Esophagus mucosa (tissue), 1 donor: ENCODE measurements at places on chromosomes 1 and 21. TPM values are rescaled to one million over a fixed set of nuclear protein-coding genes. Genes with fewer than 3 reads are reported as not detected.

Gene EDN2
- total RNA-seq = 4.7 TPM

DNA sequence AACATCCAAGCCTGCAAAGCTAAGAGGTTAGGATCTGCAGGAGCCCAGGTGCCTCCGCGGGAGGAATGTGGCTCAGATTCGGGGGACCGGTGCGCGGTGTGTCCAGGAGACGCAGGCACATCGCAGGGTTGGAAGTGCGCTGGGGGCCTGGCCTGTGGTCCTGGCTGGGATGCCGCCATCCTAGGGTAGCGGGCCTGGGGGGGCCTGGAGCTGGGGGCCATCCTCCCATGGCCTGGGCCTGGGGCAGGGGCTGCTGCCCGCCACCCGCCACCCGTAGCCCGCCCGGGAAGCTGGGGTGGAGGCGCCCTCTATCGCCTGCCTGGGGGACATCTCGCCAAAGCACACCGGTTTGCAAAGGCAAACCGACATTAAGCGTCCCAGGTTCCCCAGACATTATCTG is 170.6 kb upstream of the ARHGEF16 start:
- peak; percentile 17 for ATAC-seq

Gene SAMD11
- 0.52 TPM for total RNA-seq

- ATAC-seq = no peak
These were observed 142.0 kb upstream of the KCTD3 start for GRCh38 chr1:215425138-215425537.

Gene DEPDC1
- 10.4 TPM for total RNA-seq

Gene CHRM3
- total RNA-seq = 0.68 TPM

GRCh38 chr1:243271996-243272395 is 16.2 kb downstream of the SDCCAG8 start:
- ATAC-seq = no peak

- no peak for ATAC-seq
These were observed 29.7 kb downstream of the UBE2T start for GRCh38 chr1:202311875-202312635.

DNA sequence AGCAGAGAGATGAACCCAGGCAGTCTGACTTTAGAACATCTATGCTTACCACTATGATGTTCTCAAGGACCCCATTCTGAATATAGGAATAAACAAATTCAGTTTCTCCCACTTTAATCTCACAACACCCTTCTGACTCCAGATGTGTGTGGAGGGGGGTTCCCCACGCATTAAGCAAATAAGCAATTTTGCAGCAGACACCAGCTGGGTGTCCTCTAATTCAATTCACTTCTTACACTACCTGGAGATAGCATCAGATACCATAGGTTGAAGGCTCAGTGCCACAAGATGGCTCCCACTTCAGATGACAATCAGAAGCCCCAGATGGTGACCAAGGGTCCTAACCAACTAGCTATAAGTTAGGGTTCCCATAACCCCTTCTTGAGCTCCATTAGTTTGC is 30.3 kb upstream of the CEP350 start:
- no peak for ATAC-seq

DNA sequence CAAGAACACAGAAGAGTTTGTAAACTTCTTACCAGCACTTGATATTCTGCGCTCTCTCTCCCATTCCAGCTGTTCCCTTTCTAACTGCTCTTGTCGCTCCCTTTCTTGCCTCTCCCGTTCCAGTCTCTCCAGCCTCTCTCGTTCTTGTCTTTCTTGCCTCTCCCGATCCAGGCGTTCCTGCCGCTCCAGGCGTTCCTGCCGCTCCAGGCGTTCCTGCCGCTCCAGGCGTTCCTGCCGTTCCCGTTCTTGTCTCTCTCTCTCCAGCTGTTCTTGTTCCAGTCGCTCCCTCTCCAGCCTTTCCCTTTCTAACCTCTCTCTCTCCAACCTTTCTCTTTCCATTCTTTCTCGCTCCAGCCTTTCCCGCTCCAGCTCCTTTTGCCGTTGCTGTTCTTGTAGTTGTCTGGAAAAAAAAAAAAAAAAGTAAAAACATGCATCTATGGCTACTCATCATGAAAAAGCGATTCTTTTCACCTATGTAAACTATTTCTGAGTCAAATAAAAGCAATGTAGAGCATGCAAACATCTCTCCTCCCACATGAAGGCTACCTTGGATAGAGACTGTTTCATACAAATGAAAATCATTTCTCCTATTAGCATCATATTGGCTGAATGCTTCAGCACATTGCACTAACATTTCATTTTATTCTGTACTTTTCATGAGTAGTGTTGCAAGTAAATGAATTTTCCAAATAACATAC is 91.5 kb upstream of the LBR start:
- ATAC-seq = no peak

Gene FAM163A
- total RNA-seq = not detected
